ENCODE measurements at places on chromosomes 5 and 9.

DNA sequence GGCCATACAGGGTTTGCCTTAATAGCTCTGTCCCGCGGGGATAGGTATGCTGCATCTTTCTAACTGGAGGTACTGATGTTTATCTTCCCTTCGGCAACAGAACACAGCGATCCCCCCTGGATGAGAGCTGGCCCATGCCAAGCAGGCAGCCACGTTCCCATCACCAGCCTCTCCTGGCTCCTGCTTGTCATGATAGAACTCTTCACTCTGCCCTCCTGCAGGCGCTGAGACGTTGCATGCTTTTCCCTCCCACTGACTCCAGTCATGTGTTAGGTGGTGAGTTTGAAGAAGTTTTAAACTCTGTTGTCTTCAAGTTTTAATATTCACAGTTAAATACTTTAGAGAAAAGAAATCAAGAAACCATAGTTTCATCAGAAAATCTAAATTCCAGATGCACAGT is 60.0 kb downstream of the MED27 start:
- no peak for DNase-seq

DNA sequence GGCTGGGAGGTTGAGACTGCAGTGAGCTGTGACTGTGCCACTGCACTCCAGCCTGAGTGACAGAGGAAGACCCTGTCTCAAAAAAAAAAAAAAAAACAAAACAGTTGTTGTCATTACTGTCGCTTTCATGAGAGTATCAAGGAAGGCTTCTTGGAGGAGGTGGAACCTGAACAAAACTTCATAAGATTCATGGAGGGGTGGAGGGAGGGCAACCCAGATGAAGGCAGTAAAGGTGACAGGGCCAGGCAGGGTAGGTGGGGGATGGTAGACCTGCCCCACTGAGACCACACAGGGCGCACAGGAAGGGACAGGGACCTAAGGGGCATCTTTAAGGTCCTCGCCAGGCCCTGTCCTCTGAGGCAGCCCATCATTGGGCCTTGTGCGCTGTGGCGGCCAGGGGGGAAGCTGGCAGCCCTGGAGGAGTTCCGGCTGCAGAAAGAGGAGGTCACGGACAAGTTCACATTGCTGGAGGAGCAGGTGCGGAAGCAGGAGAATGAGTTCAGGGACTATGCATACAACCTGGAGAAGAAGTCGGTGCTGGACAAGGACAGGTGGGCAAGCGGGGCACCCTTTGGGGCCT is 3.5 kb downstream of the CFAP157 start:
- DNase-seq, result no peak

DNA sequence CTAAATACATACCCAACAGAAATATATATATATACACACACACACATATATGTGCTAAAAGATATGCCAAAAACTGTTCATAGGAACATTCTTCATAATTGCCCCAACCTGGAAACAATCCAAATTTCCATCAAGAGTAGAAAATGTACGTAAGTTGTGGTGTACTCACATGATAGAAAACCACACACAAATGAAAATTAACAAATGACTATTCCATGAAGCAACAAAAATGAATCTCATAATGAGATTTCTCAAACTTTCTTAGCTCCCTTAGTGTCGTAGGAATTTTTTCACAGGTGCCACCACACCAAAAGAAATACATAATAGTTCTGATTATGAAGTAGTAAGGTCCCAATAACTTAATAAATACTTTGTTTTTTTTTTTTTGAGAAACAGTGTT is 7.8 kb downstream of the ATP10B start:
- DNase-seq, result no peak

DNA sequence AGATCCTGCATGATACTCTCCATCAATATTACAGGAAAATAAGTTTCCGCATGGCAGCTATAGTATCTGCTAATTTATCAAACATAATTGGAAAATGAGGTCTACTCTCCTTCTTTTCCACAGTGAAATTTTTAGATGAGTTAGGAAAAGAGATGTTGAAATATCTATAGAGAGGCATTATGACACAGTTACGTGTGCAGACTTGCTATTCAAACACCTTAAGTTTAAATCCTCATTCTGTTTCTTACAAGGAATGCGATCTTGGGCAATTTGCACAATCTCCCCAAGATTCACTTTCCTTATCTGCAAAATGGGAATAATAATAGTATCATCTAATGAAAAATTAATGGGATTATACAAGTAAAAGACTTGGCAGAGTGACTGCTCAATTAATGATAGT is 91.7 kb upstream of the SLCO6A1 start:
- DNase-seq, result no peak

GRCh38 chr5:19923742-19924141 is 64.3 kb downstream of the CDH18 start:
- DNase-seq, result no peak

GRCh38 chr5:72470826-72471225 is 36.4 kb downstream of the ZNF366 start:
- DNase-seq, result no peak

DNA sequence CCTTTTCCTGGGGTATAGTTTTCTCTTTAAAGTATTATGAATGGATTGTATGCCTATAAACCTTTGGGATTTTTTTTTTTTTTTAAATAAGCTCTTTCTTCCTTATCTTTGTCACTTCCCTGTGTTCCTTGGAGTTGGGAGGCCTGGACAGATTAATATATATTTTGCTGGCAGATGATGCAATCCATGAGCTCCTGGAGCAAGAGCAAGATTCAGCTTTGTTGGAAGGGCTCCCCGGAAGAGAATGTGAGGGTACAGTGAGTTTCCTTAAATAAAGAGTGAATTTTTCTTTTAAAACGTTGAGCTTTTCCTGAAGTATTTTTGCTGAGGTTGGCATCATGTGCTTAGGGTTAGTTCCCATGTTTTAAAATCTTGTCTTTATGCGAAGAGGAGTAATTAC is 98.7 kb upstream of the SLC28A3 start:
- DNase-seq, result no peak

DNA sequence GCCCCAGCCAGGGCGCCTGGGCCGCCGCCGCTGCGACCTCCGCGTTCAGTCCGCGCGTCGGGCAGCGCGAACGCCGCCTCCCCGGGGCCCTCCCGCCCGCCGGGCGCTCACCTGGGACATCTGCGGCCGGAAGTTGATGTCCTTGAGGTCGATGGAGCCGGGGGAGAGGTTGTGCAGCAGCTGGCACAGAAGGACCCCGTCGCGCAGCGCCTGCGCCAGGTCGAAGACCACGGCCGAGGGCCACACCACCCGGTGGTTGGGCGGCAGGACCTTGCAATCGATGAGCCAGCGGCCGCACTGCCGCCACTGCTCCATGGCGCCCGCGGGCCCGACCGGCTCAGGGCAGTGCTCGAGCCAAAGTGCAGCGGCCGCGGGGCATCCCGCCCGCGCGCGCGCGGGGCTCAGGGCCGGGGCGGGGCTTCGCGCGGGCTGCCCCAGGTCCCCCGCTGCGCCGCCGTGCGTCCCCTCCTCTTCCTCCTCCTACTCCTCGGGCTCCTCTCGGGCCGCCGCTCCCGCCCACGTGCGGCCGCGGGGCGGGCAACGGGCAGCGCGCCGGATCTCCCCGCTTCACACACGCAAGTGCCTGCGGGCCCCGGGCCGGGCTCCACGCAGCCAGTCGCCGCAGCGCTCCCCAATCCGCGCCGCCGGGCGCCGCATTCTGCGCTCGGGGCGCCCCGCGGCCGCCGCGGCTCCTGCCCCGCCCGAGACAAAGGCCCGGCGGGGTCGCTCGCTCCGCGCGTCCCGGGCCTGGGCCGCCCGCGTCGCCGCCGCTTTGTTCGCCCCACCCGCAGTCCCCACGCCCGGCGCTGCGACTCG is at the start of gene VAV2:
VAV2 (minus strand) TSS at position 361 of the 816 bp plus-strand sequence; CDS start at position 315, 46 bp downstream.
- DNase-seq, result peak; percentile 79

DNA sequence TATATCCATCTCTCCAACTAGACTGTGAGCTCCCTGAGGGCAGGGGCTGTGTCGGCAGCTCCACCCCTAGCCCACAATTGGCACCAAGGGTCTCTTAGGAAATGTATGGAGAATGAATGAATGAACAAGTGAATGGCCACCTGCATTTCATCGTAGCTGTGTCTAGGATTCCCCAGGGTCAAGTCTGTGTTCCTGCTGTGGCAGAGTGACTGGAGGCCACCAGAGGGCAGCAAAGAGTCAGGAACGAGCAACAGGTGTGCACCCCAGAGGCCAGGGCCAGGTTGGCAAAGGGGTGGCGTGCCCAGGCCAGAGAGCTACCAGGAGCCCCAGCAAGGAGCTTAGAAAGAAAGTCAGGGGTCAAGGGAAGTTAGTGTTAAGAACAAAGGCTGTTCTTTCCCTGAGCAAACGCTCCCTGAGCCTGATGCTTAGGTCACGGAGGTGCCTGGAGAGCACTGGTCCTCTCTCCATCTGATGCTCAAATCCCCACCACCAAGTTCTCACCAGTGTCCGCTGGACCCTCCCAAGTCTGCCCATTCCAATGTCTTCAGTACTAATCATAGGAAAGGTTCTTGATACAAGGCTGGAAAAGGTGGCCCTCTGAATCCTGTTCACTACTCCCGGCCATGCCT is 160.7 kb downstream of the PAX5 start:
- peak; percentile 78 for DNase-seq

- DNase-seq, result peak; percentile 12
These were observed 17.3 kb upstream of the BICD2 start for GRCh38 chr9:92781899-92782298.

DNA sequence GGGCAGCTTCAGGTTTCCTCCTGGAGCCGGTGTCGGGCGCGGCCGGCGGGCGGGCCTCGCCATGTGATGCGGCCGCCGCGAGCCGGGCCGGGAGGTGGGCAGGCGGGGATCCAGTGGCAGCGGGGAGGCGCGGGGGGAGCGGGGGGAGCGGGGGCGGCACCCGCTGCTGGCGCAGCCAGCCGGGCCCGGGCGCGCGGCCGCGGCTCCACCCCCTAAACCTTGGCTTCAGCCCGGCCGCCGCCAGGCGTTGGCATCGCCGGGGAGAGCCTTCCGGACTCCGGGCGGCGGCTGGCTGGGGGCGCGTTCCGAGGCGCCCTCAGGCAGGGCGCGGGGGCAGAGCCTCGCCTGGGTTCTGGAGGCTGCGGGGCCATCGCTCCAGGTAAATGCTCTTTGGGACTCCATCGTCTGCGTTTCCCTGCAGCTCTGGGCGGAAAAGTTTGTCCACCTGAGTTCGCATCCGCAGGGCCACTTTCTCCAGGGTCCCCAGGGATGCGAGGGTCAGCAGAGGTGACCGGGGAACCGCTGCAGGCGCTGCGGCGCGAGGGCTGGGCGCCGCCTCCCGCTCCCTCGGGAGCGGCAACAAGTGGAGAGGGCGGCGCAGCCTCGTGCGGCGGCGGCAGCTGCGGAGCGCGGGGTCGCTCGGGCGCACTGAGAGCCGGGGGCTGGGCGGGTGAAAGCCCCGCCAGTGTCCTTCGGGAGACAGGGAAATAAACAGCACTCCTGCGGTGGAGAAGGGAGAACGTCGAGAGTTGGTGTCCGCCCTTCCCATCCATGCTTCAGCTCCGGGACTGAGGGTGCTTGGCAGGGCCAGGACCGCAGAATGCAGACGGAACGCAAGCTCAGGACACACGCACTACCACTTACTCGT is at the start of gene ARHGEF28:
ARHGEF28 (plus strand) TSS at position 253 of the 868 bp plus-strand sequence. CDS start 58,656 bp downstream, outside the sequence.
- DNase-seq, result peak; percentile 88

DNA sequence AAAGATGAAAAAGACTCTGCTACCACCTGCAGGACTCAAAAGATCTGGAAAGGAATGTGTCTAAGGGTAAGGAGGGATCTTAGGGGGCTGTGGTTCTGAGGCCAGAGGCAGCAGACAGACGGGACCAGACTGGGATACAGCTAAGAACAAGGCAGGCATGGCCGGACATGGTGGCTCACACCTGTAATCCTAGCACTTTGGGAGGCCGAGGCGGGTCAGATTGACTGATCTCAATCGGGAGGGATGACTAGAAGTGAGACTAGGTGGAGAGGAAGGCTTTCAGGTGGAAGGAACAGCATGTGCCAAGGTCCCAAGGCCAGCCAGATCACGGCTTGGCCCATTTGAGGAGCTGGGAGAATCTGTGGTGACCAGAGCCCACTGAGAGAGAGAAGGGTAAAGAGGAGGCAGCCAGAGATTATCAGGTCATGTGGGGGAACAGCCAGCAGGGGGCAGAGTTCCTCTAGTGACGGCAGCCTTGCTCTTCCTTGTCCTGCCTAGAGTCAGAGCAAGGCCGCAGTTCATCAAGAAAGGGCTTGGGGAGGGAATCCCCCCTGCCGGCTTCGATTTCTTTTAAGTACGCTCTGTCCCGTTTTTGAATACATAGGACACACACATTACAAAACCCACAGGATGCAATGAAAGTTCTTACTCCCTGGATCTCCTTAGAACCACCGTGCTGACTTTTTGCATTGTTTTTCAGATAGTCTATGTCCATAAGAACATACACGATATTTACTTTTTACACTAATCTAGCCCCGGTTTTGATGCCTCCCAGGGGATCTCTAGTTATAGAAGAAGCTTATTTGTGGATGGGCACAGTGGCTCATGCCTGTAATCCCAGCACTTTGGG is 2.6 kb upstream of the OLFML2A start:
- peak; percentile 52 for DNase-seq

GRCh38 chr5:154771383-154771901 is 16.3 kb downstream of the LARP1 start:
- DNase-seq, result no peak

GRCh38 chr9:38318759-38319495 is 73.6 kb upstream of the ALDH1B1 start:
- DNase-seq, result no peak

- no peak for DNase-seq
These were observed 46.7 kb upstream of the TBC1D9B start for GRCh38 chr5:179954434-179954833.

DNA sequence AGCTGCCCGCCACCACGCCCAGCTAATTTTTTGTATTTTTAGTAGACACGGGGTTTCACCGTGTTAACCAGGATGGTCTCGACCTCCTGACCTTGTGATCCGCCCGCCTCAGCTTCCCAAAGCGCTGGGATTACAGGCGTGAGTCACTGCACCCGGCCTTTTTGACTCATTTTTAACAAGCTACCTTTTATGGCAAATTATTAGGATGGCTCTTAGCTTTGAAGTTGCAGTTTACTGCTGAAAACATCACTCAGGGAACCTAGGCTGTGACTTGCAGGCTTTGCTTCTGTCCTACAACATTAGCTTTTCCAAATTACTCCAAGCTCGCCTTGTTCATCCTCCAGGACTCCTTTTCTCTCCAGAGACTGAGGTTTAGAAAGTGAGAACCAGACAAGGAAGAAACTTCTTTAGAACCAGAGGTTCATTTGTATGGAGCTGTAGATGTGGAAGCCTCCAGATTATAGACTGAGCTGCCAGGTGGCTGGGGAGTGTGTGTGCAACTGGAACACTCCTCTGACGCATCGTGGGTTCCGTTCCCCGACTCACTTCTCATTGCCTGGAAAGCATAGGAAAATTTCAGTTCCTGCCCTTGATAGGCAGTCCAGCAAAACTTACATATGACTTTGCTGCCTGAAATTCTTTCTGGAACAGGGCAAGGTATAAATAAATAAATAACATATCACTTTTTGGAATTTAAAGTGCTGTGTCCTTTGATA is 23.8 kb upstream of the SPTAN1 start:
- no peak for DNase-seq

DNA sequence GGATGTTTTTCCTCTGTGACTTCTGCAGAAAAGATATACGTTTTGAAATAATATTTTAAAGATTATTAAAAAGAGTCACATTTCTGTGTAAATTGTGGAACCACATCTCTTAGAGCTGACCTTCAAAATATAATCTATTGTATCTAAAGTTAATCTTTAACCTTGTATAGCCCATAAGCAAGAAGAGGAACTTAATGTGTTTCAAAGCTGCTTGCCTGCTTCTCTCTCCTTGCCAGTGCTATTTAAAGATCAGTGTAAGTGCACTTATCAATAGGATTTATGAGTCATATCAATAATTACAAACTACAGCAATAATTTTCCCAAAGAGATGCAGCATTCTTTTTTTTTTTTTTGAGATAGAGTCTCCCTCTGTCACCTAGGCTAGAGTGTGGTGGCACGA is 29.4 kb upstream of the GDA start:
- no peak for DNase-seq

- no peak for DNase-seq
These were observed 33.8 kb downstream of the HTR1A start for GRCh38 chr5:63928451-63928850.

- no peak for DNase-seq
These were observed 32.6 kb downstream of the IPPK start for GRCh38 chr9:92637326-92637725.
